Left lobe of liver (tissue), 2 donors: ENCODE measurements at places on chromosomes 7 and 10.

GRCh38 chr7:52639981-52640380 lies 395.5 kb upstream of the POM121L12 start:
- DNase-seq, result no peak

DNA sequence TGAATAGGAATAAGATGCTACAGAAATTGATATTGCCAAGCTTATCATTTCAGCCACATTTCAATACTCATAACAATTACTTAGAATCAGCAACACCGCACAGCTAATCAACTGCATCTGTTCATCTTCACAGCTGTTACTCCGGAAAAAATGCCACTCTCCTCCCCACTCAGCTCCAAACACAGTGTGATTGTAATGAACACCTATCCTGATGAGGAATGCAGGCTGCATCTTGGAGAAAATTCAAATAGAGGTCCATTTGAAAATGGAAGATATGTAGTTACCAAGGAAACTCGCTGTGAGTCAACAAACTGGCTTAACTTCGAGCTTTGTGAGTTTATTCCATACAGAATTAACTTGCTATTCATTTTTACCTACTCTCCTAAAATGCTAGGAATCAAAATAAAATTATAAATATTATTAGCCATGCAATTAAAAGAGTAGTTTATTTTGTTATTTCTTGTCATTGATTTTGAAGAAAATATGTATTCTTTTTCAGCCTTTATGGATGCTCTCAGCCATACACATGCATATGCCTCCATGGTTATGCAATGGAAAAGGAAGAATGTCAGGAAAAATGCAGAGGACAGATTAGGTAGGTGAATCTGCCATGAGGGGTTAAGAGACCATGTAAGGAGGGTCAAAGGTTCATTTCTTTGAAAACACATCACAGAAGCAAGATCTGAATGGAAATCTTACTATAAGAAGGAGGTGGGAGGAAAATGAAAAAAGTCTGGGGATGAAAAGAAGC lies 267.2 kb downstream of the POM121L12 start:
- no peak for DNase-seq

GRCh38 chr10:48429309-48429708 lies 122.8 kb downstream of the MAPK8 start:
- no peak for DNase-seq

DNA sequence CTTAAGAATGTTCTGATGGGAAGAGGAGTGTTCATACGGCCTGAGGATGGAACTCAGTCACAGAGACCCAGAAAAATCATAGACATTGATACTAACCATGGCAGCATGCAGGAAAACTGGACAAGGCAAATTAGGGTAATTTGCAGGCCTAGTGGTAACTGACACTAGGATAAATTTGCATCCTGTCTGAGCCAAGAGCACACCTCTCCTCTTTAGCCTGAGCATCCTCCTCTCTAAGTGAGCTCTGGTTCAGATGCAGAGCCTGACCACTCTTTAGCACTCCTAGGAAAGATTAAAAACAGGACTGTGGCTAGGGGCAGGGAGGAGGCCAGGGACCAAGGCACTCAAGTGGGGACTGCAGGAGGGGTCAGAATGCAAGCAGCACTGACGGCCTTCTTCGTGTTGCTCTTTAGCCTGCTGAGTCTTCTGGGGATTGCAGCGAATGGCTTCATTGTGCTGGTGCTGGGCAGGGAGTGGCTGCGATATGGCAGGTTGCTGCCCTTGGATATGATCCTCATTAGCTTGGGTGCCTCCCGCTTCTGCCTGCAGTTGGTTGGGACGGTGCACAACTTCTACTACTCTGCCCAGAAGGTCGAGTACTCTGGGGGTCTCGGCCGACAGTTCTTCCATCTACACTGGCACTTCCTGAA lies at the start of gene TAS2R41:
TAS2R41 (plus strand) TSS at position 373 of the 650 bp plus-strand sequence; CDS start at position 373, 0 bp downstream.
- no peak for DNase-seq

DNA sequence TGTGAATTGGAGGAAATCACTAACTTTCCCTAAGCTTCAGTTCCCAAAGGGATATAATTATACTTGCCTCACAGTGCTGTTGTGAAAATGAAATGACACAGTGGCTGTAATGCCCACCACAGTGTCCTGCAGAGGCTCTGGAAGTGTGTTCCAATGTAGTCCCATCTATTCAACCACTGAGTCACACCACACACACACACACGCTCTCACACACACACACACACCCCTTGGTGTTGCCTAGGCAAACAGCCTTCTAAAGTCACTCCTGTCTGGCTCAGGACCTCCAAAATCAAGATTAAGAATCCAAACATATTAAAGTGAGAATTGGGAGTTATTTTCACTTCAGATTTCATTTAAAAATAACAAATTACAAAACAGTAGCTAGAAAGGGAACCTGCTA lies 73.3 kb downstream of the NRCAM start:
- DNase-seq, result no peak

DNA sequence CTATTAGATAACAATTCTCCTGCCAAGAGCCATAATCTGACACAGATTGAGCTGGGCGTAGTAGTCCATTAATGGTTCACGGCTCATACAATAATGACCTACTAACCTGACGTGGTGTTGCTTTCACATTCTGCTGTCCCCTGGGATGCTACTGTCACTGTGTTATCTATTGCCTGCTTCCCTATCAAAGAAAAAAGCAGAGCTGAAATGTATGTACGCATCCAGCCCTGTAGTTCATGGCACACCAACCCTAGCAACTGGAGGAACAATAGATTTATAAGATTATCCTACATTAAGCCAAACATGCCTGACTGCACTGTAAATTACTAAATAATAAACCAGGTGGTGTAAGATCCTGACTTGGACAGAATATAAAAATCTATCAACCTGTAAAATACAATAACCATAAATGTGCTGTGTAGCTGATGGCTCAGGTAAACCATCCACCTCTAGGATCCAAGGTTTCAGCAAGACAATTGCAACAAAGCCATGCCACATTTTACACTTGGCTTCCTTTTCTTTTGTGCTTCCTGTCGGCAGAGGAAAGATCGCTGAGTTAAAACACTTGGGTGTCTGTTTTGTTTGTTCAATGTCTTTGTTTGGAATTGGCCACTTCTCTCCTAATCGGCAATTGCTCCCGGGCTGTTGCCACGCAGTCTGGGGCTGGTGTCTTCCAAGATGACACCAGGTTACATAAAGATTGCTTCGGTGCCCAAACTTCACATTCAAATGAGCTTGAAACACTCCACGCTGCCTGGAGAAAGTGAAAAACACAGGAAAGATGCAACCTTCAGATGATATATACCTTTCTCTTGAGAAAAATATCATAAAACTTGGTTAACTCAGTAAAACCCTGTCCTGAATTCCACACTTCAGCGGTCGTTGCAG lies 143.9 kb upstream of the MGMT start:
- no peak for DNase-seq

GRCh38 chr7:98282703-98283102 lies 1.2 kb downstream of the BRI3 start:
- no peak for DNase-seq

GRCh38 chr7:132817949-132818348 lies 241.7 kb upstream of the PLXNA4 start:
- no peak for DNase-seq

- DNase-seq, result no peak
These were observed 57.7 kb downstream of the STEAP1B start for GRCh38 chr7:22442187-22442881.

GRCh38 chr10:65891073-65891981 lies 1034.5 kb upstream of the LRRTM3 start:
- DNase-seq, result no peak

- DNase-seq, result no peak
These were observed 8.3 kb downstream of the CXCL12 start for GRCh38 chr10:44376472-44377099.

DNA sequence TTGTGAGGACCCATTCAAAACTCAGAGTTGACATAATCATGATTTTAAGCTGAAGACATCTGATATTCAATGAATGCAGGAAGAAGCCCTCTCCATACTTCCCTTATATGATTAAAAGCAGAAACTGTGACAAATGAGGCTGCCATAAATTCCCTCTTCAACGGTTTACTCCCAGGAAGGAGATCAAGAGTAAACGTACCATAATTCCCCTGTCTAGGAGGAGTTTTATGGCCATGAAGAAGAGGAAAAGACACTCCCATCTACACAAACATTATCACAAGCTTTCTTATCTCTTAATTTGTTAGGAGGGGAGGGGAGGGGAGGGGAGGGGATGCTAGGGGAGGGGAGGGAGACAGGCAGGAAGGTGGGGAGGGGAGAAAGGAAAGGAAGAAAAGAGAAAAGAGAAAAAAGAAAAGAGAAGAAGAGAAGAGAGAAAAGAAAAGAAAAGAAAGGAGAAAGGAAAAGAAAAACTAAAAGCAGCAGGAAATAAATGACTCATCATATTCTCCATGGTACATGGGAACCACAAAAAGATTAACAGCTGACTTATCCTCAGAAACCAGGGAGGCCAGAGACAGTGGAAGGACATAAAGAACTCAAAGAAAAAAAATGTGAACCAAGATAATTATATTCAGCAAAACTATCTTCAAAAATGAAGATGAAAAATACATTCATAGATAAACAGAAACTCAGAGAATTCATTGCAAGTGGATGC lies 121.6 kb downstream of the ALOX5 start:
- DNase-seq, result no peak

DNA sequence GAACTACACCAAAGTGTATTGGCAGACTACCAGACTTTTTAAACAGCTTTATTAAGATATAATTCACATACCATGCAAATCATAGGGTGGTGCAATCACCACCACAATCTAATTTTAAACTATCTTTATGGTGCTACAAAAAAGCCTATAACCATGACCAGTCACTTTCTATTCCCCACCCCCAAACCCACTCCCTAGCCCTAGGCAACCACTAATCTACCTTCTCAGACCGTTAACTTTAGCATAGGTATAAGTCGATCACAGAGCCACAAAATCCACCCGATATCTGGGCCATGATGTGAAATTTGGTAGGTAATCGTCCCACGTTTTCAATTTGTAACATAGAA lies 536 bp upstream of the POM121 start:
- DNase-seq, result no peak

DNA sequence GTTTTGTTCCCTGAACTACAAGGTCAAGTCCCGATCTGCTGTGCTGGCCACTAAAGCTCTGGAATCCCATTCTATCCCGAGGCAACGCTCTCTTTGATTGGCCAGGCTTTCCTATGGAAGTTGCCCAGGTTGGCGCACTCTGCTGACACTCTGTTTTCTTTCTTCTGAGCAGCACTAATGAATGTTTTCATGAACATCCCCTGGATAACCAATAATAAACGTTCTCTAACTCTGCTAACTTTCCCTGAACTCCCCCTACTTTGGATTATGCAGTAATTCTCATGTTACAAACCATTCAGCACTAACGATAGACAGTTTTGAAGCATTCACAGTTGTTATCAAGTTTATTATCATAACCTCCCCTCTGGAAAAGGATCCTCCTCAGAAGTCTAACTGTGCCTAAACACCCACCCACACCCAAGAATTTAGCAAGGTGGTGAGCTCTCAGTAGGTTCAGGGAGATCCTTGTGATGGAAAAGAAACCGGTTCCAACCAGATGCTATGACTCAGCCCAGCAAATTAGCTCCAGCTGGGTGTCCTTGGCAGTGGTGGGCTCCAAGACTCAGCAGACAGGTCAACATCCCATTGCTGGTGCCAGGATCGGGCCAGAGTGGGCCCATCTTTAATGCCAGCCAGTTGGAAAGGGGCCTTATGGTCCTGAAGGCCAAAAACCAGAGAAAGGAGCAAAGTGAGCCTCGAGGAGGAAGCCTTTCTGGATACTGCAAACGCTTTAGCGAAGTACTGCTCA lies 68.4 kb downstream of the CREB3L2 start:
- DNase-seq, result no peak

GRCh38 chr10:130924138-130924819 lies 387.2 kb downstream of the TCERG1L start:
- no peak for DNase-seq

GRCh38 chr10:114516356-114516755 lies 112.1 kb upstream of the AFAP1L2 start:
- no peak for DNase-seq

- DNase-seq, result no peak
These were observed 589.0 kb upstream of the LRRTM3 start for GRCh38 chr10:66336791-66337190.

DNA sequence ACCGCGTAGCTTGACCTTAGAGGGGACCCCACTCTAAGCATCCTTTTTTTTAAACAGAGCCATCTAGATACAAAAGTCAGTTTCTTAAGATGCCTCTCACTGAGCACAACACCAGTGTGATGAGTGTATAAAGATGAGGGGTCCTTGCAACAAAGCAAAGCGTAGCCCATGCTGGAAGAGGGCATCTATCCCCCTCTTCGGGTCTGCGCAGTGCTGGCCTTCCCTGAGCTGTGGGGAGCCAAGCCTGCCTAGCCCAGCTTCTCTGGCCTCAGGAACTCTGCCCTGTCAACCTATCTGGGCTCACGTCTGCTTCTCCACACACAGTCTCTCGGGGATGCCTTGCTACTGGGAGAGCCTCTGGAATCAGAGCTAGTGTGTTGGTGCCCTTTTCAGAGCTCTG lies 114.0 kb downstream of the NT5C2 start:
- DNase-seq, result no peak

DNA sequence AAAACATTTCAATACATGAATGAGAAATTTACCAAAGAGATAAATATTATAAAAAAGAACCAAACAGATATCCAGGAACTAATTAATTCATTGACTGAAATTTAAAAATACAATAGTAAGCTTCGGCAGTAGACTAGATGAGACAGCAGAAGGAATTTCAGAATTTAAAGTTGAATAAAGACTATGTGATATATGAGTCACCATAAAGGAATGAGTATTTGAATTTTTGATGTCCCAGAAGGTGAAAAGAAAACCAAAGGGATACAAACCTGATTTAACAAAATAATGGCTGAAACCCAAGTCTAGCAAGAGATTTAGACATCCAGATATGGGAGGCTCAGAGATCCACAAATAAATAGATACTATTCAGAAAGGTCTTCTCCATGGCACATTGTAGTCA lies 623.9 kb upstream of the FOXK1 start:
- DNase-seq, result no peak

DNA sequence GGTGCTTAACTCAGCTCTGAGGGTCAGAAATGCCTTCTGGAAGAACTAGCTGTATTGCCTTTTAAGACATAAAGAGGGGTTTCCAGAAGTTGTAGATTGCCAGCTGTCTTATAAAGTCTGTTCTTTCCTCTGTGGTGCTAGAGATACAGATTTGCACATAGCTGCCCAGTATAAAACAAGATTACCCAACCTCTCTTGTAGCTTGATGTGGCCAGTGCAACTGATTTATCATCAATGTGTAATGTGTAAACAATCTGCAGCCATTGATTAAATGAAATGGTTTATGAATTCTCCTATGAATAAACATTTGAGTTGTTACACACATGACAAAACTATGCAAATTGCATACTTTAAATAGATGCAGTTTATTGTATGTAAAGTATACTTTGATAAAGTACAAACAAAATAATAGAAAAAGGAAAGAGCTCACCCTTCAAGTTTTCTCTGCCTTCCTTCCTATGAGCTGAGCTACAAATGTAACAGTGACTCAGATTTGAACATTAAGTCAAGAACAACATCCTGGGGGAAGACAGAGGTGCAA lies 195.2 kb downstream of the TMEM26 start:
- no peak for DNase-seq

- DNase-seq, result no peak
These were observed 47.7 kb downstream of the HERC4 start for GRCh38 chr10:68027429-68027828.

- DNase-seq, result no peak
These were observed 40.8 kb downstream of the RBM20 start for GRCh38 chr10:110684800-110685446.
